ENCODE measurements at places on chromosomes 3 and 15. TPM values are rescaled to one million over a fixed set of nuclear protein-coding genes. Genes with fewer than 3 reads are reported as not detected.

Gene CHL1
- polyA plus RNA-seq, result 1.0 TPM

Gene C3orf22
- not detected for polyA plus RNA-seq

DNA sequence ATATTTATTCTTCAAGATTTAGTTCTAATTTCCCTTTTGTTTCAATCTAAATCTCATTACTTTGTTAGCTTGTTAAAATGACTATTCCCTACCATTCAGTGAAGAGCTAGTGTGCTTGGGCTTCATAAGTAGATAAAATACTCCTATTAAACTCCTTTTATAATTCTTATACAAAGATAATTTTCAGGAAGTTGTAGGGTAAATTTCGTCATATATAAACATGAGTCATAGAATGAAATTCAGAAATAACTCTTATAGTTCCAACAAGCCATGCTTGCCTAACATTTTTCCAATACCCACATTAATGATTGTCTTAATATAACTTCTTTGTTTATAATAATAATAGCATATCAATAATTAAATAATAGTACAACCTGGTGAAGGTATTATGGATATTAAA, 407.3 kb downstream of the NAALADL2 start:
- no peak for DNase-seq

DNA sequence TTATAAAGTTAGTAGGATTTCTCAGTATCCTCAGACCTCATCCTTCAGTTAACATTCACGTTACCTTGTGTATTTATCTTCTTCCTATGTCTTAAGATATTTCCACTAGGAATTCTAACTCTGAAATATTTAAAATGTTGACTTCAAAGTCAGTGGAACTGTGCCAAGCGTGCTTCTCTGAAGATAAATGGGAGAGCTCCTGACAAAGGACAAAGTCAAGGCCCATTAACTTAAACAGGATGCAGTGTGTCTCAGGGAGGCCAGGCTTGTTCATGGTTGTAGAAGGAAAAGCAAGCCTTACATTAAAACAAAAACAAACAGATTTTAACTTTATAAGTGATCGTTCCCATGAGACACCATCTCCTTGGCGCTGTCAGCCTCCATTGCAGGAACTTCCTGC, 41.5 kb downstream of the ABHD17C start:
- no peak for DNase-seq
